Iris pigment epithelial cell (primary cell): ENCODE measurements at places on chromosomes 5 and 9.

DNA sequence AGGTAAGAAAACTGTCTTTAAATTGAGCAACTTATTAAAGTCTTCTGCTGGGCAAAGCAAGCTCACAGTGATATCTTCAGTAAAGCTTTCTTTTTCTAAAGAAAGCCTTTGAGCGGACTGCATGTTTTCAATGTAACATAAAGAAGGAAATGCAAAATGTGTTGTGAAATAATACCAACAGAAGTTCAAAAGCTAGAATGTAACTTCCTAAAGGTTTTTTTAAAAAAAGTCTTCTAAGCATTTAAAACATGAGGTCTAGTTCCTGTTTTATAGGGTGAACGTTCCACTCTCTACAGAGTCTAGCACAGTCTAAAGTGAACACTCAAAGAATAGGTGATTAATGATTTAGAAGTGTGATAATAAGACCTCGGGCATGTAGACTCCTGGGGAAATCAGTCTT lies 62.9 kb downstream of the DENND1A start:
- DNase-seq, result no peak

DNA sequence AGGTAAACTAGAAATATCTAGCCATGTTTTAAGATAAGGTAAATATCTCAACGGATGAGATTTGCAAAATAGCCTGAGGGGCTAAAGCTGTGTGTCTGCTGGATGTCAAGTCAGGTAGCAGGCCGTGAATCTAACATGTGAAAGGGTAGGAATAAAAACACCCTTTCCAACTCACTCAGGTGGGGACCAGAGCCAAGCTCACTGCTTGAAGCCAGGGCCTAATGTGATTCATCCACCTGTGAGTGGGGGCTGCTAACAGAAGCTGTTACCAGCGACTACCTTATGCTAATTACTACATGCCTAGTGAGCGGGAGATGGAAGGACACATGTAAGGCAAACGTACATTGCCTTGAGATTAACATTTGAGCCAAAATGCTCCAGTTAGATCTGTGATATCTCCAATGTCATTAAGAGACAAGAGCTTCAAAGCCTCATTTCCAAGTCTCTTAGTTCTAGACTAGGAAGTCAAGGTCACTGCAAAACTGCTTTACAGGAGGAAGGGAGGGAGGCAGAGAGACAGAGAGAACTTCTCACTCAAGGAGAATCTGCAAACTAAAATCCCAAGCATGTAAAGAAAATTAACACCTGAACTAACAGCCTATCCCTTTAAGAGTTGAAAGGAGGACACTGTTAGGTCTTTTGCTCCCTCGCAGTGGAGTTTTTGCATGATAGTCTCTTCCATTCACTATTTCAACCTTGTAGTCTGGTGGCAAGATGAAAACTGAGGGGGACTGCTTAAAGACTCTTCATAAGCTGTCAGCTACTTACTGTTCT lies 141.6 kb upstream of the RPS23 start:
- no peak for DNase-seq

DNA sequence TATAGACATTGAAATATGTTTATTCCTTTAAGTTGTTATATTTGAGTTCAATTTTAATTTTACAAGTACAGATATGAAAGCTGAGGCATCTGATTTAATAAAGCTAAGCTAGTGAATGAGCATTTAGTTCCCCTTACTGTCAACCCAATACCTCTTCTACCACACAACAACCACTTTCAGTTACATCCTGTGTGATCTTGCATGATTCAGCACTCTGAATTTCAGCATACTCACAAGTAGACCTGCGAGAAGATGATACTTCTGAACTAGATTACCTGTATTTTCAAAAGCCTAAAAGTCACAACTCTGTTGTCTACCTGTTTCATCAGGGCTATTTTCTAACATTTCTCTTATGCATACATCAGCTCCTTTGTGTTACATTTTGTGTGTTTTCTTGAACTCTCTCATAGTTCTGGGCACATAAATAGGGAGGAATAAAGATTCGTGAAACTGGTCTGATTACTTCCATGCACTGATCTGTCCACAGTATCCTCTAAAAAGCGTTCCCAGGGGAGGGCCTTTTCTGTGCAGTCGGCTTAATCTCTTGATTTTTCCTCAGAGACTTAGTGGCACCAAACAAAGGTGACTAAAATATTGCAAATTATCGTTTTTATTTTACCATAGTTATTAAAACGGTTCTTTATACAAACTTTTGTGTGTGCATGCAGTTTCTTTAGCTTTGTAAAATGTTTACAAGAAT lies 2025.5 kb upstream of the NUDT12 start:
- DNase-seq, result peak; percentile 23

- DNase-seq, result peak; percentile 53
Measured at GRCh38 chr5:127898551-127899213, 184.9 kb upstream of the SLC12A2 start.

GRCh38 chr9:112819635-112820496 lies 69.3 kb downstream of the SNX30 start:
- DNase-seq, result peak; percentile 66

GRCh38 chr5:151030379-151030778 lies 10.0 kb downstream of the GPX3 start:
- DNase-seq, result no peak

- DNase-seq, result peak; percentile 74
Measured at GRCh38 chr5:15013654-15014463, 142.3 kb upstream of the ANKH start.

DNA sequence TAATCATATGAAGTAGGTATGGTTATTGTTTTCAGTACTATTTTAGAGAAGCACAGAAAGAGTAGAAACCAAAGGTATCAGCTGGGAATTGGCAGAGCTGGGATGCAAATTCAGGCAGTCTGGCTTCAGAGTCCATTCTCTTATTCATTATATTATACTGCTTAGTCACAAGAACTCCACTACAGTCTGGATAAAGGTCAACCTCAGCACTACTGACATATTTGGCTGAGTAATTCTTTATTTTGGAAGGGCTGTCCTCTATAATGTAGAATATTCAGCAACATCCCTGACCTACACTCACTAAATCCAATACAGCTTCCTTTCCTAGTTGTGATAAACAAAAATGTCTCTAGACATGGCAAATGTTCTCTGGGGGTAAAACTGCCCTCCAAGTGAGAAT lies 37.6 kb downstream of the PTGER4 start:
- peak; percentile 76 for DNase-seq

GRCh38 chr5:174183701-174184100 lies 138.2 kb downstream of the NSG2 start:
- DNase-seq, result no peak

DNA sequence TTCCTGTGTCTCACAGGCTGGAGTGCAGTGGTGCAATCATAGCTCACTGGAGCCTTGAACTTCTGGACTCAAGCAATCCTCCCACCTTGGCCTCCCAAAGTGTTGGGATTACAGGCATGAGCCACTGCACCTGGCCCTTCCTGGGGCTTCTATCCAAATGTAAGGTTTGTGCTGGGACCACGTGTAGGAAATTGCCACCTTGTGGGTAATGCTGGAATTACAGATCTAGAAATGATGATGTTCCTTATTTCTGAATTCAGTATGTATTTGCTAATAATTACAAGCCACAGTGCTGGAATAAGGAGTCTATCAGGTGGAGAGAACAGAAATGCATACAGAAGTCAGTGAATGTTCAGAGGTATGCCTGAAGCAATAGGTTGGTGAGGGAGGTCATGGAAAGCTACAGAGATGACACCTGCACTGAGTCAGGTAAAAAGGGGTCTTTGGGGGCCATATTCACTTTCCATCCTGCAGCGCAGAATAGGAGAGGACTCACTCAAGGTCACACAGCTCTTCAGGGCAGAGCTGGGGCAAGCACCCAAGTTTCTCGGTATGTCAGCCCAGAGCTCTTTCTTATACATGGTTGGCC lies 8.8 kb upstream of the IGFBPL1 start:
- peak; percentile 47 for DNase-seq

DNA sequence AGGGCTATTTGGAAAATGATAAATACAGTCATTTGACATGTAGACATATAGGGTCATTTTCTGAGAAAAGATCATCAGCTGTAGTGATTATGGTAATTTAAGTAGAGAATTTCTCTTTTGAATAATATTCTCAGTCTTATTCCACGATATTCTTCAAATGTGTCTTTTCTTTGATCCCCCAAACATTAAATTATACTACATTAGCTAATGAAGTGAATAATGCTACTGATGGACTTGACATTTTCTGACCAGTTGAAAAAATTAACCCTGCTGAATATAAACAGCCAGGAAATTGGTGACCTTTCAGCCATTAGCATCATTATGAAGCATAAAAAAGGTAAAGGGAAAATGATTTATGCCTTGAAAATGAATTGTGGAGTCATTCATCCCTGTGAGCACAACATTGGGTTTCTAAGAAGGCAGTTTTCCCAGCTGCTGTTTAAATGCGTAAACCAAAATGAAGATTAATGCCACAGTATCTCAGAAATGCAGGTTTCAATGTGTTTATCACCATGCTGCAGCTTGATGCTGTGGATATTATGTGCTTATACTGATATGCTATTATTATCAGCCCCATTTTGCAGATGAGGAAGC lies 489.1 kb downstream of the KCTD16 start:
- DNase-seq, result no peak

GRCh38 chr9:93122721-93123221 lies 11.3 kb downstream of the NINJ1 start:
- DNase-seq, result no peak

DNA sequence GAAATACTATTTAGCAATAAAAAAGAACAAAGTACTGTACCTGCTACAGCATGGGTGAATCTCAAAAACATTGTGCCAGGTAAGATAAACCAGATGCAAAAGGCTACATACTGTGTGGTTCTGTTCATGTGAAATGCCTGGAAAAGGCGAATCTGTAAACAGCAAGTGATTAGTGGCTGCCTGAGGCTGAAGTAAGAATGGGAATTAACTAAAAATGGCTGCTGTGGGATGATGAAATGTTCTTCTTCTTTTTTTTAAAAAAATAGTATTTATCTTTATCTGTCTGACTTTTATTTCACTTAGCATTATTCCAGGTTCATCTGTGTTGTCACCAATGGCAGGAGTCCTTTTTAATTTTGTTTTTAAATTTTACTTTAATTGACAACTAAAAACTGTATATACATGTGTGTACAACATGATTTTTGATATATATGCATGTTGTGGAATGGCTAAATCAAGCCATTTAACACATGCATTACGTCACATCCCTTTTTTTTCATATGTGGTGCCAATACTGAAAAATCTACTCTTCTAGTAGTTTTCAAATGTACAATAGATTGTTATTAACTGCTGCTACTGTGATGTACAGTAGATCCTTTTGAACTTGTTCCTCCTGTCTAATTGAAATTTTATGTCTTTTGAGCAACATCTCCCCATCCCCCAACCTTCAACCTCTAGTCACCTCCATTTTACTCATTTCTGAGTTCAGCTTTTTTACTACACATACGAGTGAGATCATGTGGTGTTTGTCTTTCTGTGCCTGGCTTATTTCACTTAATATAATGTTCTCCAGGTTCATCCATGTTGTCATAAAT lies 62.9 kb upstream of the TNFAIP8 start:
- DNase-seq, result no peak

DNA sequence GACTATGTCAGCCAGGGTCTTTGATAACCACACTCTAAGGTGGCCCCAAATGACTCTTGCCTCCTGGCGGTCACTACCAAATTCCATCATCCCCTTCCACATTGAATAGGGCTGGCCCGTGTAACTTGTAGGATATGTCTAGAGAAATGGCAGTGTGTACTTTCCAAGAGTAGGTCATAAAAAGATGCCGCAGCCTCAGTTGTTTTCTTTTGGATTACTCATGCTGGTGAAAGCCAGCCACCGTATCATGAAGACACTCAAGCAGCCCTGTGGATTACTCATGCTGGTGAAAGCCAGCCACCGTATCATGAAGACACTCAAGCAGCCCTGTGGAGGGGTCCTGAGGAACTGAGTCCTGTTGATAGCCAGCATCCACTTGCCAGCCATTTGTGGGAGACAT lies 172.0 kb upstream of the TBC1D2 start:
- peak; percentile 59 for DNase-seq

- no peak for DNase-seq
Measured at GRCh38 chr9:114403153-114403756, 15.5 kb upstream of the AKNA start.

DNA sequence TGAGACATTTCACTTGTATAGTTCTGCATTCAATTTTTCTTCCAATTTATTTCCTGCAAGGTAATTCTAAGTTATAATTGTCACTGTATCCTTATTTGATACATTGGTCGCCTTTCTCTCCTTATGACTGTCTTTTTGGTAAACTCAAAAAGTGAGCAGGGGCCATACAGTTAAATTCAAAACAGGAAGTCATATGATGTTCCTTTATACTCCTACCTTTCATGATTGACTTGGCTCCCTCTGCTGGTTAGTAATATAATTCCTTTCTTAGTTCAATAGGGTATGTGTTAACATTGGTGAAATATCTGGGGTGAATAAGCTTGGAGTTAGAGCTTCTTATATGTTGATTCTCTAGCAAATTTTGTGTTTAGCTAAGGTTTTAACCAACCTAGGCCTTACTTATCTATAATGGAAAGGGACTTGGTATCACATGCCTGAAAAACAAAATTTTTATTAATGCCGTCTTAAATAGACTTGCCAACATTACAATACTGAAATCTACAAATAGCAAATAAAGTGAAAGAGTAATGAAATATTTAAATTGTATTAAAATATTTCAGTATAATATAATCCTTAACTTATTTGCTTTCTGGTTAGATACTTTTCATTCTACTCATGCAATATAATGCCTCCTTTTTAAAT lies 6.0 kb upstream of the NIPBL start:
- DNase-seq, result peak; percentile 69

- DNase-seq, result no peak
Measured at GRCh38 chr5:138258704-138259292, 15.6 kb downstream of the GFRA3 start.

DNA sequence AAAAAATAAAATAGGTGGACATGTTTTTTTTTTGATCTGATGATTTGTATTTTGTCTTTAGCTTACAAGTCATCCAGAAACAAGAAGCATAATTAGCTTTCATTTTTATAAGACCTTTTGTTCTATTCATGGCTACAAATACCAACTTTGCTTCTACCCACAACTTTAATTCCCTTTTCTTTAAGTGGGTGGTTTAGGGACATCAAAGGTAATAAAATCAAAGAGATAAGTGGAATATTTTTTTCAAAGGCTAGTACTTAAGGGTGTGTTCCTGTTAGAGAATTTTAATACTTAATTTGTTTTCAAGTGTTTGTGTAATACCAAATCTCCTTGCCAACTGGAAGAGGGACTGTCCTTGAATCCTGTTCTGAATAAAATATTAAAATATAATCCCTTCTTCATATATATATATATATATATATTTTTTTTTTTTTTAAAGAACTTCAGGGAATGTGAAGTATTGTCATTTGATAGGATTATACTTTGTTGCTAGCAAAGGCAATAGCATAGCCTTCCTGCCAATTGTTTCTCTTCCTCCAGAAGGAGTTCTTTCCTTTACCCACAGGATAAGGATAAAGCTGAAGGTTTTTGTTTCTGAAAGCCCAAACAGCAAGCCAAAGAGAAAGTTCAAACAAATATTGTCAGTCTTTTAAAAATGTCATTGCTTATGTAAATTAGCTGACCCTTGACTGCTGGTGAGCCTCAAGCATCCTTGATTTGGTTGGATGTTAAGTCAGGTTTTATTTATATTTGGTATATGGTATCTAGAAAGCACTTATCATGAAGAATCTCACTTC lies 108.9 kb downstream of the PAM start:
- DNase-seq, result no peak
